ENCODE measurements at places on chromosomes 3 and 15.

- DNase-seq, result peak; percentile 50
These were observed 6.5 kb upstream of the TBC1D23 start for GRCh38 chr3:100254168-100254777.

DNA sequence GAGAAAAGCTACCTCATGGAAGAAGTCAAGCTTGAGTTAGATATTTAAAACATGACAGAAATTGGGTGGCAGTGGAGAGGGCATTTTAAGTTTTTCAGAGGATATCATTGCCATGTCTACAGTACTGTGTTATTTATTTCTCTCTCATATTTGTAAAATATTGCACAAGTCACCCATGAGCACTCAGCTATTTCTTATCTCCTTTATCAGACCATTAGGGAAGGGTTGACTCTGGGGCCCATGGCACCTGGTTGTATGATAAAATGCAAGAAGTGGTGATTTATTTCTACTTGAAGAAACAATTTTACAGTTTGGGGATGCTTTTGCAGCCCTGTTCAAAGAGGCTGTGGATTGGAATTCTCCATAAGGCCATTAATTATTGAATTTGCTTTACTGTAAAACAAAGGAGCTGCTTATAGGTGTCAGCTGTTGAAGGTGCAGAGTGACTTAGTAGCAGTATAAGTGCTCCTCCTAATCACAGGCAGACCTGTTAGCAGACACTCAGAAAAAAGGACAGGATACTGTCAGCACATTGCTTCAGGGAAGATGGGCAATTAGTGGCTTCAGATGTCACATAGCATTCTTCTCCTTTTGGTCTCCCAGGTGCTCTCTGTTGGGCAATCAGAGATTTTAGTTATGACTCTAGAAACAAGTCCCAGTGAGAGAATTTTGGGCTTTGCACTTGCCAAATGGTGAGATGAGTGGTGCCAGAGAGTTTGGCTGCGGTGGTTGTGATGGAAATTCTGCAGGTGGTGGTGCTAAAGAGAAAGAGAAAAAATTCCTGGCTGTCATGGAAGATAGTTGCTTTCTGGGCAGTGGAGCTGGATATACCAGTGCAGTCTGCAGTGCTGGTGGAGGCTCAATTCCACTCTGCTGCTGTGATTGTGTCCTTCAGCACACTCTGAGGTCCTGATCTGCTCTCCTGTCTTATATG is 129.7 kb upstream of the ROPN1 start:
- DNase-seq, result no peak

DNA sequence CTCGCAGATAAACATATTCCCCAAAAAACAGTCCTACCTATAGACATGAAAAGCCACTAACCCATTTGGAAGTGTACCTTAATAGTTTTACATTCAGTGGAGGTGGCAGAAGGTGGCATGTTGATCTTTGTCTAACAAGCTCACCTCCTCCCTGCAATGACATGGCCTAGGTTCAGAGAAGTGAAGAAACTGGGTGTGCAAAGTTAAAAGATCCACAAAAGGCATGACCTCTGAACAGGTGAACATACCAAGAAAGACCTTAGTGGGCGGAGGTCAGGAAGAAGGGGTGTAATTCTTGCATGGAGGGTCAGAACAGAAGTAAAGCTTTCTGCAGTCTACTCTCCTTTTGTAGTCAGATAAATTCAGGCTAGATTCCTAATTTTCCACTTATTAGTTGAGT is 822 bp downstream of the MRPL3 start:
- DNase-seq, result no peak

DNA sequence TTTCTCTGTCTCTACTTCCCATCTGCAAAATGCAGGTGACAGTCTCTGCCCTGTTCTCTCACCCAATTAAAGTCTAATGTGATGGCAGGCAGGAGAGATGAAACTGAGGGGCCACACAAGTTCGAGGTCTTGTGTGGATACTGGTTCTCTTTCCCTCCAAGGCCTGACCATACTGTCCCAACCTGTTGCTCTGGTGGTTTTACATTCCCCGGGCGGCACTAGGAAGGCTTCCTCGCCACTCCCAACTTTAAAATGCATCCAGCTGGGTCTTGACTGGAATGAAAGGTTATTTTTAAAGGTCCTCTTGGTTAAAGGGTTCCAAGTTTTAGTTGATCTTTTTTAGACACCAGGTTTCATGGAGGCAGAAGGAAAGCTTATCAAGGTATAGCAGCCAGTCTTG is 37.2 kb downstream of the WHAMM start:
- no peak for DNase-seq

- DNase-seq, result peak; percentile 73
These were observed 14.2 kb upstream of the HOMER2 start for GRCh38 chr15:82966671-82967071.

- no peak for DNase-seq
These were observed 521.1 kb upstream of the NECTIN3 start for GRCh38 chr3:110550511-110550910.

GRCh38 chr3:52811452-52812011 is 16.9 kb downstream of the ITIH3 start:
- no peak for DNase-seq

DNA sequence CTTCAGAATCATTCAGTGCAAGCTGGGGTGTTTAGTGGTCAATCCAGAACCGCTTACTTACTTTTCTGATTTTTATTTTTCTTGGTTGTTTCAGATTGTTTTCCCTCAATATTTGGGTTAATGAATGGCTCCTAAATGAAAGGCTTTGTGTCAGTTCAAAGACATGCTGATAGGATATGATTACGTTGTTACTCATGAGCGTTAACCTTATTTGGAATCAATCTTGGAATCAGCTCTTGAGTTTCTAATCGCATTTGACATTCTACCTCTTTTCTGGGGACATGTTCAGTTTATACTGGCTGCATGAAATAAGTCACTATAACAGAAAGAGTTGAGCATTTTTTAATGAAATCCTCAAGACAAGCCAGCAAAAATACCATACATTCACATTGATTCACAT is 50.2 kb downstream of the ATP11B start:
- no peak for DNase-seq

GRCh38 chr15:40003116-40003916 is 35.7 kb downstream of the SRP14 start:
- no peak for DNase-seq

DNA sequence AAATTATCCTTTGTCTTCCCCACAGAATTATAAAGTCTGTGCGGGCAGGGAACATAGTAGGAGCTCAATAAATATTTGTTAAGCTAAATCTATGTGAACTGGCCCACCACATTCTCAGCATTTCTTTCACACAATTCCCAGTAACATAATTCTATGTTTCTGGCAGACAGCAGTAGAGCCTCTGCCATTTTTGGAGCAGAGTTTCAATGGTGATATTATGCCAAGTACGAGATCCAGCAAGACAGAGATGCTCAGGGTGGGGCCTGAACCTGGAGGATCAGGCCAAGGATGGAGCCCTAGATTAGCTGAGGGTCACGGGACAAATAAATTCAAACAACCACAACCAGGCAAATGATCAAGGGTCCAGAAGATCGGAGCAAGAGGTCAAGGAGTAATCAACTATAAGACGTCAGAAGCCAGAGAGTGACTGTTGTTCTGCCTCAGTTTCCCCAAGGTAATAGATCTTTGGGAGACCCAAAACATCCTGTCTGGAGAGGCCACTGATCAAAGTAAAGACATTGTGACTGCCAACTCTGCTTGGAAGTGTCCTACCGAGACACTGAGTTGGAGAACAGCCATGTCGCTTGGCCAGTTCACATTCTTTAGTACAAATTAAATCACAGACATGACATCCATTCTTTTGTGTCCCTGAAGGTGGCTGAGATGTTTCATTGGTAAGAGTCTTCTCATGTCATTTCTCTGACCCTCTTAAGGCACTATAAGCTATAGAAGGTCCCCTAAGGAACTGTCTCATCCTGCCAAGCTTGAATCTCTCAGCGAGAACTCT is 15.4 kb downstream of the SRGAP3 start:
- DNase-seq, result no peak

- no peak for DNase-seq
These were observed 10.7 kb downstream of the LRTM1 start for GRCh38 chr3:54917174-54917573.

DNA sequence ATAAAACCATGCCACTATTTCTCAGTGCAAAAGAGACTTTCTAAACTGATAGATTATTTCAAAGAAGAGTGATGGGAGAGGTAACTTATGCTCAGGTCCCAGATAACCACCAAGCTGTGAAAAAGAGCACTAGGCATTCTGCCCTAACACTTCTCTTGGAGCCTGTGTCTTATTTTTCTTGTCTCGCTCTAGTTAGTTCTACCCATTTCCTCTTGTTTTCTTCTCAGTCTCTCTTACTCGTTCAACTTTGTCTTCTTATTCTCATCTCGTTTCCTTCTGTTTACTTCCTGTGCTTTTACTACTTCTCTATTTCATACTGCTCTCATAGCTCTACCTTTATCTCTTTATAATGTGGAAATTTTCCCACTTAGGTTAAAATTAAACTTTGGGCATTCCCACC is 91.8 kb upstream of the CGNL1 start:
- DNase-seq, result no peak

DNA sequence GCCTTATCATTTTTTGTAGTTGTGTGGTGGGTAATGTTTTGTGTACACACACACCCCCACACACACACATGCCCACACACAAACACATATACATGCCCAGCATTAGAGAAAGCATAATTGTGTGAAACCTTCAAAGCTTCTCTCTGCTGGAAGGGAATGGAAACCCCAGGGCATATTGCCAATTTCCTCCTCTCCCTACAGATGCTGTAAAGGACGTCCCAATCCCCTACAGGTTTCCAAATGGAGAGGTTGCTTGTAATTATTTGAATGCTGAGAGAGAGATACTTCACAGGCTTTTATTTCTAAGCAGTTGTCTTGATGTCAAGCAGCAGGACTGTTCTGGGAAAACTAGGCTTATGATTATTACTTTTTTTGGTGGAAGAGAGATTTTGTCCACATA is 23.0 kb upstream of the CCK start:
- DNase-seq, result no peak

DNA sequence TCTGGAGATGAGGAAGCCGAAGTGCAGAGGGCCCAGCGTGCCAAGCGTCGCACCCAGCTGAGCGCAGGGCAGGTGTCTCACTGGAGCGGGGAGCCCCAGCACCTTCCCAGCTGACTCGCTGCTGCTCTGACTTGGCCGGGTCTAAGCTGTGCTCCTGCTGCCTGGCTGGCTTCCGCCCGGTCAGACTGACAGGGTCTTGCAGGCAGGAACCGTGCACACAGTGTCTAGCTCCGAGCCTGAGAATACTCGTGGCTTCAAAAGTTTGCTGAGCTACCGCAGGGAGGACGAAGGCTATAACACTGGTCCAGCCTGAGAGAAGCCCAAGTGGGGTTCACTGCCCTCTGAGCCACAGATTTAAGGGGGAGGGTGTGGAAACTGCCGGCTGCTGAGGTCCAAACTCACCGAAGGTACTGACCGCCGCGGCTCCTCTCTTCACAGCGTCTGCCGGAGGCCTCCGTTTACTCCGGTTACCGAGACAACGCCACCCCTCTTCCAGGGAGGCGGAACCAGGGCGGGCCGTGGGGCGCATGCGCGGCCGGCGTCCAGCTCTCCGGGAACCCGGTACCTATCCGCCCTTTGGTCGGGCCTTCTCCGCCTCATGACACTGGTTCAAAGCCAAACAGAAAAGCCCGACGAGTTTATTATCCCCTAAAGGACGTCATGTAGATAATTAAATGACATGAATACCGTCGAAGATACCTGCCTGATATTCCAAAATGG is at the start of gene CFAP44:
Gene CFAP44 (minus strand): TSS at position 443 of the 720 bp plus-strand sequence. CDS start 7,829 bp downstream, outside the sequence.
- DNase-seq, result no peak

DNA sequence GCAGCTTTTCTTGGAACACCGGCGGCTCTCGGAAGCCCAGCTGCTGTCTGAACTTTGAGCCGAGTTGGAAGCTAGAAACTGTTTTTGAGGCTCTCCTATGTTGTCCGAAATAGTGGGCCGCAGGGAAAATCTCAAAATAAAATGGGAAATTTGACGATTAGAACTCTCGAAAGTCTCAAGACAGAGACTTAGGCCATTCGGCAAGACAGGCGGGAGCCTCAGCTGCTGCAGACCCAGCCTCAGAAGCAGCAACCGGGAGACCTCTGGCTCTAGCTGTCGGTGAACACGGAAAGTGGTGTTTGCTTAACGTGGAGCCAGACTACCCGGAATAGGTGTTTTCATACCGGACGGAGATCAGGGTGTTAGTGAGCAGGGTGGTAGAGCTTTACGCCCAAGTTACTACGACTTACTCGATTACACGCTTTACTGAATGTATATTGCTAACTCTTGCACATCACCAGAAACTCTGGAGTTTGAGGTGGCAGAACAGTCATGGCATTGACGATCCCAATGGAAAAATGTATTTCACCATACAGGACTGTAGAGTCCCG is 357 bp upstream of the MAN2C1 start:
- no peak for DNase-seq

DNA sequence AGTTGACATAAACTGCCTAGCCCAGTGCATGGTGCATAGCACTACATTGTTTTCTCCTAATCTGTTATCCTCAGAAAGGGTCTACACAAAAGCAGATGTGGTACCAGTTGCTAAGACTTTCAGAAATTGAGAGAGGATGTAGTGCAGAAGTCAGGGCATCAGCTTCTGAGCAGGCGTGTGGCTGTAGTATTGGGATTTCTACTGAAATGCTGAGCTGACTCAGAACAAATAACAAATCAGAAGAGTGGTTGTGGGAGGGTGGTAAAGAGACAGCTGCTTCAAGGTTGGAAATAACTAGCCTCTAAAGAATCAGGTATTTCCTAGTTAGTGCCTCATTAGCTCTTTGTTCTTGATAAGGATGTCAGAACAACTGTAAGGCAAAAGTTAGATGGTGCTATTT is 161.3 kb downstream of the AKAP13 start:
- no peak for DNase-seq

DNA sequence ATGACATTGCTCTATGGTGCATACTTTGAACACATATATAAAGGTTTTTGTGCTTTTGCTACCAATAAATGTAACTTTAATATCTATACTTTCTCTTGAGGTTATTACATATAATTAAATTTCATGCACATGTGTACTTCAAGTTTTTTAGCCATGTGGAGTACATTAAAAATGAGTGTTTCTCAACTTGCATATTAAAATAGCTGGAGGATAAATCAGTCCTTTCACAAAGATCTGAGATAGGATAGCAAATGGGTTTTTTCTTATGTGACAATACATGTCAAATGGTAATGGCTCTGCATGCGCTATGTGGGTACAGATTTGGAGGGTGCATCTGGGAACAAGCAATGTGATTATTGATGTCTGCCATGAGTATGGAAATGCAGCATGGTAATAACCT is 48.7 kb upstream of the COL6A6 start:
- no peak for DNase-seq

DNA sequence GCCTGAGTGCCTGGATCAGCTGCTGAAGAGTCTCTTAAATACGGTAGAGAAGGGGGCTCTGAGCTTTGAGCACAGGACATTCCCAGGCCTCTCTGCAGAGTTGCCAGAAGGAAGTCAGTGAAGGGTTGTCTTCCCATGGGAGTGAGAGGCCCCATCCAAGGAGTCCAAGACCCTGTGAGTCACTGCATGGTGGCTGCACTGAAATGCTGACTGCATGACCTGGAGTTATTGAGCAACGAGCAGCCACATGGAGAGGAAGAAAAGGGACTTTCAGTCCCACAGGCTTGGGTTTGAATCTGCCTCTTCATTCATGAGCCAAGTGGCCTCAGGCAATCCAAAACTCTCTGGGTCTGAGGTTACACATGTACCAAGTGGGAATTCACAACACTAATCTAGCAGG is 69.6 kb upstream of the RASGRF1 start:
- no peak for DNase-seq

GRCh38 chr3:59935025-59935424 is 885.2 kb upstream of the CFAP20DC start:
- DNase-seq, result no peak

All from MM.1S (cell line).